ENCODE measurements at places on chromosomes 11 and 22.

- no peak for DNase-seq
Observed at GRCh38 chr11:20671856-20672546, 2.6 kb downstream of the NELL1 start.

DNA sequence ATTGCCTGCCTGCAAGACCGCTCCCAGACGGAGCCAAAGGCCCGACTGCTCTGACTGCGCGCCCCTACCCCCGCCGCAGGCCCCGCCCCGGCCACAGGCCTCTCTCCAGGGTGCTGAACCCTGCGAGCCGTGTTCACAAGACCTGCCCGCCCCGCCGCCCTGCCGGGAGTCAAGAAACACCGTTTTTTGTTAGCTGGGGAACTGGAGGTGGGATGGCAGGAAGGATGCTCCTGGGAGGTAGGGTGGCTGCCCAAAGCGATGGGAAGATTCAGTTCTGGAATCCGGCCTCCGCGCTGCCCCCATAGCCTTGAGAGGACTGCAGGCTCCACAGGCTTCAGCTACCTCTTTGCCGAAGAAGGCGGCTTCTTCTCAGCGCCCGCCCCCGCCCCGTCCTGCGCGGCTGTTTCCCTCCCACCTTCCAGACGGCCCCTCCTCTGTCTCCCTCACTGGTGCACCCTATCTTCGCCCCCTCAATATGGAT lies 2.7 kb upstream of the PDE2A start:
- peak; percentile 48 for DNase-seq

- no peak for DNase-seq
Observed at GRCh38 chr11:57380975-57381374, at the start of gene PRG3. Gene PRG3, minus strand, starts transcription at chr11:57381150. Its CDS starts 442 bp downstream, at chr11:57380708.

DNA sequence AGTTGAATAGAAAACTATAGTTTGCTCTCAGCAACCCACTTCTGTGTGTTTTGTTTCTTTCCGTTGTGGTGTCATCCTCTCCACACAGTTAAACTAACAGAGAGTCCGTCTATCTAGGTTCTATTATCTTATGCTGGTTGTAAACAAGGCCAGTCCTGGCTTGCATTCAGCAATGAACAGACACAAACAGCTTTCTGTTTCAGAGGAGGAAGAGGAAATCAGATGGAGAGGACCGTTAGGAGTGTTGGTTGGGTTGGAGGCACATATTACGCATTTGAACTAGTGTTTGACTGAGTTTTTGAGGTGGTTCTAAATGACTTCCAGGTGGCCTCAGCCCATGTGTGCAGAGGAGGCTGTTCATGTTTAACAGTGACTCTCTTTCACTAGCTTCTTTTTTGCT lies 129.5 kb upstream of the SORL1-AS1 start:
- DNase-seq: no peak

GRCh38 chr22:40491990-40492631 lies 121.7 kb downstream of the SGSM3 start:
- DNase-seq: no peak

Measured in activated T-cell treated with anti-CD3 and anti-CD28 coated beads, Interleukin-2, amount 50 U/mL, for 4 hours (primary cell).